ENCODE measurements at places on chromosomes 13 and 19.

DNA sequence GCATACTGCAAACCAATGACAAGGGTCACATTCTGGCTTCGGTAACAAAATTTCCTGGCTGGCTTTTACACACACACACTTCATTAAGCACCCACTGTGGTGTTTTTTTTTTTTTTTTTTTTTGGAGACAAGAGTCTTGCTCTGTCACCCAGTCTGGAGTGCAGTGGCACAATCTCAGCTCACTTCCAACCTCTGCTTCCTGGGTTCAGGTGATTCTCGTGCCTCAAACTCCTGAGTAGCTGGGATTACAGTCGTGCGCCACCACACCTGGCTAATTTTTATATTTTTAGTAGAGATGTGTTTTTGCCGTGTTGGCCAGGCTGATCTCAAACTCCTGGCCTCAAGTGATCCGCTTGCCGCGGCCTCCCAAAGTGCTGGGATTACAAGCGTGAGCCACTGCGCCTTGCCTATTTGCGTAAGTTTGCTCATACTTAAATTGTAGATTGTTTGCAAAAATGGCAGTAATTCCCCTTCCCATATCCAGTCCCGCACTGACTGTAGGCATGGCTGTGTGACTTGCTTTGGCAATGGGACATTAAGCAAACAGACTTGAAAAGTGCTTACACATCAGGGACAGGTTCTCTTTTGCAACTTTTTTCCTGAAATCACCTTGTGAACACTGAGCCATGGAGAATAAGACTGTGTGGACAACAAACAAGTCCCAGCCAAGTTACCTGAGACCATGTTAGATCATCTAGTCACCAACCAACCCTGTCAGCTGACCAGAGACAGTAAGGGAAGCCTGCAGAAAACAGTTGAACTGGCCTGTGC, 42.1 kb upstream of the EBPL start:
- no peak for DNase-seq

GRCh38 chr19:19214892-19215291, 3.1 kb downstream of the NCAN start:
- DNase-seq: no peak

- no peak for DNase-seq
Observed at GRCh38 chr19:33035461-33035860, 29.2 kb downstream of the RHPN2 start.

GRCh38 chr19:903266-903797, 9.7 kb downstream of the R3HDM4 start:
- DNase-seq: peak; percentile 42

GRCh38 chr13:113663934-113664333, 3.1 kb upstream of the GRK1 start:
- DNase-seq: no peak

DNA sequence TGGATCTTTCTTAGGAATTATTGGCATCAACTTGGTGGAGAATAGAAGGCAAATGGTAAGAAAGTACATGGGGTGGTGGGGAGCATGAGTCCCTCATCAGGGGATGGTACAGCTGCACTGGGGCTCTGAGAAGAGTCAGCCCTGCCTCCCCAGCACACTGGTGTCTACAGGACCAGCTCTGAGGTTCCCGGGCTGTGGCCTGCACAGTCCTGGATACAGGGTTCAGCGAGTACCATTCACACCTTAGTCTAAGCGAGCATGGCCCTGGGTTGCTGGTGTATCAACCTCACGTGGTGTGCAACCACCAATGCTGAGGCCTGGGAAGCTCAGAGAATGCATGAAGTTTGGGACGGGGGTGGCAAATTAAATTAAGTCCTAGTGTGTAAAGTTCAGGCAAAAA, 10.1 kb downstream of the TMEM255B start:
- DNase-seq: no peak

GRCh38 chr19:45515807-45516401, 8.6 kb downstream of the VASP start:
- DNase-seq: no peak

GRCh38 chr13:35698911-35699576, 222.6 kb upstream of the MAB21L1 start:
- DNase-seq: no peak

DNA sequence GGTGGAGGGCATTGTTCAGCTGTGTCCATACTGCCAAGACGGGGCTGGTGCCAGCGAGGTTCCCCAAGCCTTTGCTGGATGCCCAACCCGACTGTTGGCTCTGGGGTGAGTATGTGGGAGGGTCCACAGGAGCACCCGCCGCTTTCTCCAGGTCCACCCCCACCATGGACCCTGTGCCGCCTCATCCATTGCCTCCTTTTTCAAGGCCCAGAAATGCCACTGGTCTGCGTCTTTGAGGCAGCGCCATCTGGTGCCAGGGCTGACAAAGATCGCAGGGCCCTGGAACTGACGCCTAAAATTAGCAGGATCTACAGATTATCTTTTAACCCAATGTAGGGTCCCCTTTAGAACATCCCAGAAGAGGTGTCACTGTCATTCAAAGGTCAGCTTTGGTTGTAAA, 34.6 kb downstream of the NFIX start:
- no peak for DNase-seq

DNA sequence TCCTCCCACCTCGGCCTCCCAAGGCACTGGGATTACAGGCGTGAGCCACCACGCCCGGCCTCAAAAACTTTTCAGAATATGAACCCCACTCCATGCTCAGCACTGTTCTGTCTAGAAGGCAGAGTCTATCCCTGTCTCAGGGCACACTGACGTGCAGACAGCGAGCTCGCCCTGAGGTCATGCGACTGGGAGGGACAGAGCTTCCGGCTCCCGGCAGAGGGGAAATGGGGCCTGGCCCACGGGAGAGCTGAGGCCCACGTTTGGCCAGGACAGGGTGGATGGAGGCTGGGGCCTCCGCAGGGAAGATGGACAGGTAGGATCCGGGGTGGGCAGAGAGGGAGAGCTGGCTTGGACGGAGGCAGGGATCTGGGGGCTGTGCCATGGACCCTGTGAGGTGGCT, 2.8 kb upstream of the AZU1 start:
- no peak for DNase-seq
